ENCODE measurements at places on chromosomes 7 and 10.
A peak's percentile ranks its signal among the peaks of the same experiment; 100 is the strongest.

GRCh38 chr10:4001811-4002210 is 216.8 kb upstream of the KLF6 start:
- DNase-seq = no peak

- DNase-seq = no peak
Observed at GRCh38 chr10:102555781-102556328, 52.1 kb downstream of the SUFU start.

DNA sequence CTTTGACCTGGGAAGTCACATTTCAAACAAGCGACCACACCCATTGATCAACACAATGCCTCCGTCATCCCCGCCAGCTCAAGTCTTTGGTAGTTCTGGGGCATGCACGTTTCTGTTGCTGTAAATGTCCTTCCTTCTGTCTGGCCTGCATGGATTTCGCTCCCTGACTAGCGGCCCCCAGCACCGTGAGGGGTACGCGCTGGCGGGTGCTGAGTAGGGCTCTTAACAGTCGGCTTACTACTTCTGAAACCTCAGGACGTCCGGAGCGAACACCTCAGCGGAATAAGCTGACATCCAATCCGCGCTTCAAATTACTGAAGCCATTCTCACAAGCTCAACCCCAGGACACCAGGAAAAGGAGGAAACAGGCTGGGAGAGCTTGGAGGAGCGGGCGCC is 505 bp downstream of the NUDCD3 start:
- peak; percentile 40 for DNase-seq

DNA sequence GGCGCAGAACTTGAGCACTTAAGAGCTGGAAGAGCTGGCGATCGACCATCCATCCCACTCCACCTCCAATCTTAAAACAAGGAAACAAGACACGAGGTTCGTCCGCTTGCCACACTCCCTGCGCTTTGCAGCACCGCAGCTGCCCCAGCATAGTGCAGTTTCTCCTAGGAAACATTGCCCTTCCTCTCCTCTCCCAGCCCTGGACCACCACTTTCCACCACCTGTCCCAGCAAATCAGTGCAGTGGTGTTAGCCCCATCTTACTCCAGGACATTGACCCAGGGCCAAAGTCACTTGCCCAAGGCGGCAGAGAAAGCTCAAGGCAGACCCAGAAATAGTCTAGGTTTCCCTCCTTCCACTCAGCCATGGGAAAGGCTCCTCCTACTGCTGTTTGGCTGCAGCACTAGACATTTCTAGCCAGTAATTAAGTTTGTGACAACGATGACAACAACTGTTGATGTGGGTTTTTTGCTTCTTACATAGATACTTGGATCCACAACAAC is 1.5 kb upstream of the PARD3 start:
- DNase-seq = no peak

GRCh38 chr7:138875794-138876193 is 77.8 kb upstream of the ATP6V0A4 start:
- DNase-seq = peak; percentile 70

DNA sequence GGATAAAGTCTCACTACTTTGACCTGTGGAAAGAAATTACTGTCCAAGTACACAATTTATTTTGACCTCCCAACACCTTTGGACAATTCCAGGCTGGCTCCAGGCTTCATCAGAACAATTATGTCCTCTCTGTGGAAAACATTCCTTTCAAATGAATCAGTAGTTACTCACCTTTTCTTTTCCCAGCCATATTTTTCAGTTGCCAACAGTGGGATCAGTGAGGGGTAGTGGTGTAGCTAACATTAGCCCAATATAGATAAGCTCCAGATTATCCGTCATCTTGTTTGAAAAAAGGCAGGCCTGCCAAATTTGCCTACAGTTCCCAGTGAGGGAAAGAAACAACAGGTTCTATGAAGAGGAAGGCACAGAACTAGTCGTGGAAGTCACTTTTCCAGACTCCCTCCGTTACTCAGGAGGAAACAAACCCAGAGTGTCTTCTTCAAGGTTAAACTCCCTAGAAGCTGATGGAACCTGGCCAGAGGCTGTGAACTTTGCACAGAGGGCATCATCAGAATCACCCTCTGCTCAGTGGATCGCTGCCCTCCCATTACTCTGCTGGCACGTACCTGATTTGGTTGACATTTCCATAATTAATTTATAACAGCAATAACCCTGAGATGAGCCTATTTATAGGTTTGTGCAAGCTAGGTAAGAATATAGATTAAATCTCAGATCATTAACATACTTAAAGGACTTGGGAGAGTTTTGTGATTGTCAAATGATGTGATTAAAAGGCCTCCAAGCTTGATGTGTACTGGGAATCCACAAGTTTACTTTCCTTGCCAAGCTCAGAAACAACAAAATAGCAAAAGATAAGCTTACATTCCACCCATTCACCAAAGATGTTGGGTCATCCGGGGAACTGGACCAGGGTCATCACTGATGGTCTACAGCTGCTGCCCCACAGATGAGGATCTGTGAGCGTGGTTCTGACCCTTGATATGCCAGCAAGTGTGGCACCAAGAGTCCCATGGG is 654.6 kb upstream of the GALNT17 start:
- DNase-seq = no peak

- no peak for DNase-seq
Observed at GRCh38 chr10:43960981-43961380, 312.3 kb upstream of the ZNF32 start.

GRCh38 chr7:131385039-131385605 is 57.4 kb downstream of the MKLN1 start:
- no peak for DNase-seq

GRCh38 chr7:109986701-109987100 is 1104.2 kb upstream of the LRRN3 start:
- DNase-seq = no peak

- no peak for DNase-seq
Observed at GRCh38 chr7:94182721-94183120, 178.6 kb upstream of the BET1 start.

- no peak for DNase-seq
Observed at GRCh38 chr7:79341902-79342301, 111.6 kb downstream of the MAGI2 start.

DNA sequence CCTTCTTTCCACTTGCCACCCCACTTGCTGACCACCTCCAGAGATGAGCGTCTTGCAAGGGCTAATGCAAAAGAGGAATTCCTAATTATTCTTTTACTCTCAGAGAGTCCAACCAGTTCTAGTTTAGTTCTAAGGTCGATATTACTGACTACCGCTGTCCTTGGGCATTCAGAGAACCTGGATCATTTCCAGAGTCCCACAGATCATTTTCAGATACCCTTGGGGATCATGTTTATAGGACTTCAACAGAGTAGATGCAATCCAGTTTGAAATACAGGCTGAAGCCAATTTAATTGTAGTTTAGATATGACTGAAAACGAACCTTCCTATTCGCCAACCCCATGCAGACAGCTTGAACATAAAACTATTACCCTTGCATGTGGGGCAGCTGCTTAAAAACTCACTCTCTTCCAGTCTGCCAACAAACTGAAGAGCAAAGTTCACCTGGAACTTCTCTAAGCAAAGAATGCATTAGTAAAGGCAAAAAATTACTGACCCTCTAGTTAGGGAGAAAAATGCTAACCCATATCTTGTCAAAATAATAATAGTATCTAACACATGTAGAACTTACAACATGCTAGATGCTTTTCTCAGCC is 22.4 kb downstream of the CFAP69 start:
- DNase-seq = no peak

DNA sequence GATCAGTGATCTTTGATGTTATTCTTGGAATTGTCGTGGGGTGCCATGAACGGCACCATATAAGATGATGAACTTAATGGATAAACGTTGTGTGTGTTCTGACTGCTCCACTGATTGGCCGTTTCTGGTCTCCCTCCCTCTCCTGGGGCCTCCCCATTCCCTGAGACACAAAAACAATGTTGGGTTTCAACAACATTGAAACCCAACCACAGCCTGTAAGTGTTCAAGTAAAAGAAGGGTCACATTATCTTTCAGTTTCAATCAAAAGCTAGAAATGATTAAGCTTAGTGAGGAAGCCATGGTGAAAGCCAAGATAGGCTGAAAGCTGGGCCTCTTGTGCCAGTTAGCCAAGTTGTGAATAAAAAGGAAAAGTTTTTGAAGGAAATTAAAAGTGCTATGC is 19.5 kb downstream of the EN2 start:
- no peak for DNase-seq

- no peak for DNase-seq
Observed at GRCh38 chr10:113522460-113522859, 30.4 kb upstream of the HABP2 start.

GRCh38 chr10:102115775-102116174 is 4.4 kb downstream of the LDB1 start:
- no peak for DNase-seq

DNA sequence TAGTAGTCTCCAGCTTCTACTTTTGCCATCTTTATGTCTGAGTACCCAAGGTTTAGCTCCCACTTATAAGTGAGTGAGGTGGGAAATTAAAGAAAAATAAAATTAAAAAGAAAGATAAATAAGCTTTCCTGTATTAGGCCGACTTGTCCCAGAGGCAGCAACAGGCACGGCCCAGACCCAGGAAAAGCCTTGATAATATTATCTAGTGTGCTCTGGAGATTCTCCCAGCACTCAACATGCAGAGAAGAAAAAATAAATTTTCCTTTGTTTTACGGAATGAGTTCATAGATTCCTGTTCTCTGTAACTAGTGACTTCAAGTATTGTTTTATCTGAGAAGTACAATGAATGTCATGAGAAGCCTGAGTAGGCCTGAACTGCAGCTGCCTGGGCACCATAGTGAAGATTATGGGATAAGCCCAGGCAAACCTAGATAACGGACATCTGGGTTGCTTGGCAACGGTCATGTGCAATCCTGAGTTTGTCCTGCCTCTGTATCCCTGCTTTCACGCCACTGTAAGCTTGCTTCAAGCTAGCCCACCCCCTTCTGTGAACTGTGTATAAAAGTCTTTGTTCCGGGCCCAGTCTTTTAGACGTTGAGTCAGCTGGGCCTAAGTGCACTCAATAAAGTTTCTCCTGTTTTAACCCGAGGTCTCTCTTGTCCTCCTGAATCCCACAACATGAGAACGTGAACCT is 6.4 kb downstream of the ATE1 start:
- no peak for DNase-seq

GRCh38 chr10:116810120-116810500 is 39.2 kb upstream of the ENO4 start:
- no peak for DNase-seq

DNA sequence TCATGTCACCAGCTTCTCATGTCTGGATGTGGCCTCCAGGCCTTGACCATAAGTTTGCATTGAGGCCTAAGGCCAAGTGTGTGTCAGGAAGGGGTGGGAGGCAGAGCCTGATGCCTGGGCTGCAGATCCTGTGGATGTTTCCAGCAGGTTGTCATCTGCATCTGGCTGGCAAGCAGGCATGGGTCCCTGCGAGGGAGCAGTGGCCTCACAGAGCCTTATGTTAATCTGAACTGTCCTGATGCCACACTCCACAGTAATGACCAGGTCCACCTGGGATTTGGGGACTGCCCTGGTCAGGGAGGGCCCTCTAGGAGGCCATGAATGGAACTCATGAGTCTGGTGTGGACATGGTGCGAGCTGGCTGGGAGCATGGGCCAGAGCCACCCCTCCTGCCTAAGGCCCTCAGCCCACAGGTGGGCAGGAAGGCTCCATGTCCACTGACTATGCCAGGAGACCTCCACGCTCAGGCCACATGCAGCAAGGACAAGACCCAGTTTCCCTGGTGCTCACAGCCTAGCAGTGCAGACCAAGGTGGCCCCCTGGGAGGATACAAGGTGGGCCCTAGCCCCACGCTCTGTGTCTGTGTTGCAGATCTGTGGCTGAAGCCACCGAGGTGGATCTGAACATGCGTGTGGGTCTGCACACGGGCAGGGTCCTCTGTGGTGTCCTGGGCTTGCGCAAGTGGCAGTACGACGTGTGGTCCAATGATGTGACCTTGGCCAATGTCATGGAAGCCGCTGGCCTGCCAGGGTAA is 83.1 kb downstream of the ADCY1 start:
- no peak for DNase-seq

DNA sequence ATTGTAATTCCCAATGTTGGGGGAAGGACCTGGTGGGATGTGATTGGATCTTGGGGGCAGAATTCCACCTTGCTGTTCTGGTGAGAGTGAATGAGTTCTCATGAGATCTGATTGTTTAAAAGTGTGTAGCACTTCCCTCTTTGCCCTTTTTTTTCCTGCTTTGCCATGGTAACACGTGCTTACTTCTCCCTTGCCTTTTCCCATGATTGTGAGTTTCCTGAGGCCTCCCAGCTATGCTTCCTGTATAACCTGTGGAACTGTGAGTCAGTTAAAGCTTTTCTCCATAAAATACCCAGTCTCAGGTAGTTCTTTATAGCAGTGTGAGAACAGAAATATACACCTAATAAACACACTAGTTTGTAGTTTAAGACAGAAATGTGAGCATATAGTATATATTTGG is 166.8 kb upstream of the MAGI2 start:
- DNase-seq = no peak

- DNase-seq = no peak
Observed at GRCh38 chr7:4103352-4104091, 578.6 kb upstream of the FOXK1 start.

- DNase-seq = peak; percentile 76
Observed at GRCh38 chr10:6530211-6530840, 49.8 kb downstream of the PRKCQ start.

DNA sequence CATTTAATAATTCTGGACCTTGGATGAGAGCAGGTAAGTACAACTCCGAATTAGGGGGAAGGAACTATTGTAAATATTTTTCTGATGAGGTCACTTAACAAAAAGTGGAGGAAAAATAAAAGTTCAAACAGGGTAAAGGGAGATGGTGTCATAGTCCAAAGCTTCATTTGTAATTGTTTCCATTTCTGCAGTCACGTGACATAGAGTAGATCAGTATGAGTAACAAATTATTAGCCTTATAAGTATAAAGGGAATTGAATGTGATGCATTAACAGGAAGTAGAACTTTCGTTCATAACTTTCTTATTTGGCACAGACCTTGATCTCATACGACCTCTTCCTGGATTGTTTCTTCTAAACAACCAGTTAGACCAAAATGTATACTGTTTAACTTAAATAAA is 347.2 kb upstream of the TPK1 start:
- no peak for DNase-seq

DNA sequence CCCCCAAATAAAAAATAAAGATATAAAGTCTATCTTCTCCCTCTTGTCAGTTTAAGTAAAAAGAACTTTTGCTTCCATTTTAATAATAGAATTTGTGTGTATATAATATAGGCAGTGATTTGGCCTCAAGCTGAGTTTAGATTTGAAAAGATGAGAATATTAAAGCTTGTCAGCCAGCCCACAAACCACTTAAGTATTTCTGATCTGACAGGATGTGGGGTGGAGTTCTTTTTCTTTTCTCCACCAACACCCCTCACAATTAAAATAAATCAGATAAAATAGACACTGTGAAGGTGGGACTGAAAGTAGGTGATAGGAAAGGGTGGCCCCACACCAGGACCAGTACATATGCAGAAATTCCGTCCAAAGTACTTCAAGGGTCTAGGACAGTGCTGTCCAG is 714.1 kb downstream of the AUTS2 start:
- no peak for DNase-seq

DNA sequence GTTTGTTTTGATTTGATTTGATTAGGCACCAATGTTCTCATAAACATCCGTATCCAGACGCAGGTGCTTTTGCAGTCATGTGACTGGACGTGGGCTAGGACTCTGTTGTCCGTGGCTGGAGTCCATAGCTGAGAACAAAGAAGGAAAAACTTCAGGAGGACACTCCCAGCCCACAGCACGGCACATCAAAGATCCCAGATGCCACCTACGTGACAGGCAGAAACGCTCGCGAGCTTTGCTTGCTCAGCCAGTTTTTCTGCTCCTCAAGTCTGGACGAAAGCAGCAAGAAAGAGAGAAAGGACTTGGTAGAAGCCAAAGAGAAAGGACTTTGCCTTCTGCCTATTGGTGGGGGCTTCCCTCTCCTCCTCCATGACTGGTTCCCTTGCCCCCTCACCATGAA is 6.9 kb upstream of the ZKSCAN1 start:
- DNase-seq = no peak

Data from stimulated activated CD4-positive, alpha-beta T cell treated with anti-CD3 and anti-CD28 coated beads, Interleukin-4, amount 100 ng/mL, for 24 hours (primary cell).